ENCODE measurements at places on chromosomes 7 and 10. TPM values are rescaled to one million over a fixed set of nuclear protein-coding genes. Genes with fewer than 3 reads are reported as not detected.

Gene PDZD7
- total RNA-seq = 0.27 TPM

Gene PAX4
- total RNA-seq = not detected

Gene CDNF
- total RNA-seq = 1.0 TPM

Gene RAPGEF5
- 0.46 TPM for total RNA-seq

Gene SNCG
- not detected for total RNA-seq

Gene OPN4
- not detected for total RNA-seq

Gene ANXA8L1
- total RNA-seq = not detected

Gene HTR7
- not detected for total RNA-seq

Gene CTAGE4
- total RNA-seq = 2.0 TPM

Gene SPDYE5
- not detected for total RNA-seq

Gene HABP2
- not detected for total RNA-seq

Gene HECW1
- total RNA-seq = not detected

Gene A1CF
- total RNA-seq = not detected

Gene TMEM236
- 0.04 TPM for total RNA-seq

Gene UCMA
- not detected for total RNA-seq

Gene EPO
- total RNA-seq = not detected

Gene ASZ1
- total RNA-seq = not detected

Gene SLC25A40
- total RNA-seq = 35.0 TPM

Gene GNG11
- total RNA-seq = not detected

Gene ATOH7
- not detected for total RNA-seq

Gene MUC3A
- not detected for total RNA-seq

Gene VIPR2
- 0.08 TPM for total RNA-seq

Gene ARL4A
- 8.8 TPM for total RNA-seq

Gene FAM25G
- not detected for total RNA-seq

Gene KCTD7
- total RNA-seq = 10.0 TPM

Gene OR9A2
- not detected for total RNA-seq

Gene CACNB2
- total RNA-seq = not detected

Gene GAD2
- total RNA-seq = not detected

Gene SAMD9L
- 5.6 TPM for total RNA-seq

Data from activated CD8-positive, alpha-beta memory T cell treated with anti-CD3 and anti-CD28 coated beads for 36 hours (primary cell).